ENCODE measurements at places on chromosomes 3 and 15.

DNA sequence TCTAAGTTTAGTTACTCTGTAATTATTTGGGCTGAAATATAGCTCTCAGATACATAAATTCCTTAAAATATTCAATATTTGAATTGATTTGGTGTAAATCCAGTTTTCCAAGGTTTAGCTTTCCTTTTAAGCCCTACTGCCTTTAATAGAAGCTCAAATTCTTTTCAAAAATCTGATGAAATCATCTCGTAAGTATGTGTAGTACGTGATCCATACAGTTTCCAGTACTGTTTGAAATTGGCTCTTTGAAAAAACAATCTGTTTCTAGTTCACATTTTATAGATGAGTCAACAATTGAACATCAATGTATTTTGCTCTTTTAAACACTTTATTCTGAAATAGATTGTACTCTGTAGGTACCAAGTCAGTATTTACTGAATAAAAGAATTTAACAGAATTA lies 84.2 kb downstream of the LRRC49 start:
- no peak for DNase-seq

DNA sequence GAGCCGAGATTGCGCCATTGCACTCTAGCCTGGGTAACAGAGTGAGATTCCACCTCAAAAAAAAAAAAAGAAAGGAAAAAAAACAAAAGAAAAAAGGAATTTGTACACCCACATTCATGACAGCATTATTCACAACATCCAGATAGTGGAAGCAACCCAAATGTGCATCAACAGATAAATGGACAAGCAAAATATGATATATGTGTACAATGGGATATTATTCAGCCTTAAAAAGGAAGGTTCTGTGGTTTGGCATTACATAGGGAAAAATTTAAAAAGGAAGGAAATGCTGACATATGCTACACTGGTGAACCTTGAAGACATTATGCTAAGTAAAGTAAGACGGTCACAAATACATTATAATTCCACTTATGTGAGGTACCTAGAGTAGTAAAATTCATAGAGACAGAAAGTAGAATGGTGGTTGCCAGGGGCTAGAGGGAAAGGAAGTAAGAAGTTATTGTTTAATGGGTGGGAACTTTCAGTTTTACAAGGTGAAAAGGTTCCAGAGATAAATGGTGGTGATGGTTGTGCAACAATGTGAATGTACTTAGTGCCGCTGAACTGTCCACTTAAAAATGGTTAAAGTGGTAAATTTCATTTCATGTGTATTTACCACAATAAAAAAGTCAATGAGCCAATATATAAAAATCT lies 118.5 kb downstream of the MYLK start:
- DNase-seq: no peak

DNA sequence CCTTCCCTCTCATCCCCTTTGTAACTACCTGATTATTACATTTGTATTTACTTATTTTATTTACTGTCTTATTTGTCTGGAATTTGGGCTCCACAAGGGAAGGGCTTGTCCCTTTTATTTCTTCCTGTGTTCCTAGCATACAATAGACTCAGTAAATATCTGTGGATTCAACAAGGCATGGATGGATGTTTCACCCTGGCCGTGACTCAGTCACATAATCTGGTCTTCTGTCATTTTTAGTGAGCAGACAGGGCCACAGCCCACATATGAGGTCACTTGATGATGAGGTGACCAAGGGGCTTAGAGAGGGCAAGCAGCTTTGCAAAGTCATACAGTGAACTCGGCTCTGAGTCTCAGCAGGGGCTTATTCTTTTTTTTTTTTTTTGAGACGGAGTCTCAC lies 7.8 kb upstream of the DAG1 start:
- no peak for DNase-seq

GRCh38 chr15:37888356-37888755 lies 46.1 kb upstream of the TMCO5A start:
- DNase-seq: no peak

DNA sequence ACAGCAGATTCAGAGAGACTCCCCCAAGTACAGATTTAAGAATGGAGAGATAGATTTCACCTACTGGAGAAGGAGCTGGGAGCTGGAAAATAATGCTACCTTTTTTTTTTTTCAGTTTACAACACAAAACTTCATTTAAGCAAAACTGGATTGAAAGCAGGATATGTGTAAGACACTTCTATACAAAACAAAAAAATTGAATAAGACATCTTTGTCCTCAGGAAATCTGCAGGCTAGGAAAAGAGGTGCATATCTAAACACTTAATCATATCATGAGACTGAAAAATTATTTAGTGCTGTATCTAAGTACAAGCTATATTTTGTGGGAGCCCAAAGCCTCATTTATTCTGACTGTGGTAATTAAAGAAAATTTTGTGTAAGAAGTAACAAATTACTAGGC lies 516.1 kb downstream of the ZIC1 start:
- DNase-seq: no peak

- no peak for DNase-seq
These were observed 297.2 kb downstream of the ARPP21 start for GRCh38 chr3:35936571-35936970.

GRCh38 chr3:107992976-107993684 lies 97.7 kb downstream of the CD47 start:
- no peak for DNase-seq

DNA sequence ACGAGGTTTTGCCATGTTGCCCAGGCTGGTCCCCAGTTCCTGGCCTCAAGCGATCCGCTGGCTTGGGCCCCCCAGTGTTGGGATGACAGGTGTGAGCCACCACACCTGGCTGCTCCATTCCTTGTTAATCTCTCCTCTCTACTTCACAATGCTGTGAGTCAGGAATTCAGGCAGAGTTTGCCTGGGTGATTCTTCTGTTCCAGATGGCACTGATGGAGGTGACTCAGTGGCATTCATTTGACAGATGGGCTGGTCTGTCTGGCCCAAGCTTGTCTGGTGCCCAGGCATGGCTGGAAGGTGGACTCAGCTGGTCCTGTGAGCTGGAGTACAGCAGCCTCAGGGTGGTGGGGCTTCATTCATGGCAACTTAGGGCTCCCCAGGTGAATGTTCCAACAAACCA lies 43.2 kb downstream of the SLC6A20 start:
- DNase-seq: no peak

Measured in stimulated activated CD4-positive, alpha-beta T cell treated with anti-CD3 and anti-CD28 coated beads, Interleukin-1b, Interleukin-23, amount 100 ng/mL, for 1 hour (primary cell).